ENCODE measurements at places on chromosomes 2 and 18. TPM values are rescaled to one million over a fixed set of nuclear protein-coding genes. Genes with fewer than 3 reads are reported as not detected.

The CDH19 gene
- not detected for total RNA-seq

GRCh38 chr18:63326011-63326410 lies 6.4 kb upstream of the BCL2 start:
- DNase-seq = no peak

DNA sequence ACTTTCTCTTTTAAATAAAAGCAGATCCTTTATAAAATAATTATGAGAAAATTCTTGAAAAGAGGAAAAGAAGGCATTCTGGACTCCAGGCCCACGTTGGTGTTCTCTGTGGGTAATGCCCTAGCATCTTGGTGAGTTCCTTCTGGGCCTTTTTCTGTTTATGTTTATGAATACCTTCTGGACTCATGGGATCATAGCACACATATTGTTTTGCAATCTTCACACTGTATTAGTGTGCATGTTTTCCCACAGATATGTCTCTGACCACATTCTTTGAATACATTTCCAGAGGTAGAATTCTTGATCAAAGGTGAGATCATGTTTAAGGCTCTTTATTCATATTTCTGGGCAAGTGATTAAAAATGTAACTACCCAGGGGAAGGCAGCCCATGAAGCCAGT lies 15.9 kb downstream of the GLI2 start:
- DNase-seq = no peak

- no peak for DNase-seq
Measured at GRCh38 chr2:183011743-183012142, 26.5 kb downstream of the NCKAP1 start.

GRCh38 chr18:51153659-51154371 lies 43.7 kb downstream of the MEX3C start:
- peak; percentile 67 for DNase-seq

- no peak for DNase-seq
Measured at GRCh38 chr18:711310-711656, 1.1 kb downstream of the ENOSF1 start.

- DNase-seq = peak; percentile 35
Measured at GRCh38 chr2:101696272-101697123, 1.0 kb upstream of the MAP4K4 start.

- no peak for DNase-seq
Measured at GRCh38 chr2:19574778-19575260, 216.4 kb upstream of the OSR1 start.

Data from CD8-positive, alpha-beta memory T cell (primary cell).